ENCODE measurements at places on chromosomes 12 and 14.
A peak's percentile ranks its signal among the peaks of the same experiment; 100 is the strongest.

- H3K27ac ChIP-seq: no peak overlapping the region
- H3K36me3 ChIP-seq: no peaks in the 10 kb centered on the region
- H3K27me3 ChIP-seq: no peaks in the 10 kb centered on the region
- no peak for DNase-seq
Measured at GRCh38 chr14:83975841-83976770, 1553.8 kb upstream of the FLRT2 start.

- peak overlapping the region; percentile 77 for H3K4me3 ChIP-seq
- H3K36me3 ChIP-seq: no peaks in the 10 kb centered on the region
- DNase-seq: no peak
- H3K27ac ChIP-seq: no peak overlapping the region
- peaks cover 12% of the 10 kb centered on the region for H3K4me1 ChIP-seq
- H3K27me3 ChIP-seq: peaks cover 12% of the 10 kb centered on the region
Measured at GRCh38 chr12:29149691-29150281, 708 bp downstream of the FAR2 start.

- no peak overlapping the region for H3K4me3 ChIP-seq
- no peak overlapping the region for H3K27ac ChIP-seq
Measured at GRCh38 chr12:49792181-49792970, 35.8 kb downstream of the NCKAP5L start.

DNA sequence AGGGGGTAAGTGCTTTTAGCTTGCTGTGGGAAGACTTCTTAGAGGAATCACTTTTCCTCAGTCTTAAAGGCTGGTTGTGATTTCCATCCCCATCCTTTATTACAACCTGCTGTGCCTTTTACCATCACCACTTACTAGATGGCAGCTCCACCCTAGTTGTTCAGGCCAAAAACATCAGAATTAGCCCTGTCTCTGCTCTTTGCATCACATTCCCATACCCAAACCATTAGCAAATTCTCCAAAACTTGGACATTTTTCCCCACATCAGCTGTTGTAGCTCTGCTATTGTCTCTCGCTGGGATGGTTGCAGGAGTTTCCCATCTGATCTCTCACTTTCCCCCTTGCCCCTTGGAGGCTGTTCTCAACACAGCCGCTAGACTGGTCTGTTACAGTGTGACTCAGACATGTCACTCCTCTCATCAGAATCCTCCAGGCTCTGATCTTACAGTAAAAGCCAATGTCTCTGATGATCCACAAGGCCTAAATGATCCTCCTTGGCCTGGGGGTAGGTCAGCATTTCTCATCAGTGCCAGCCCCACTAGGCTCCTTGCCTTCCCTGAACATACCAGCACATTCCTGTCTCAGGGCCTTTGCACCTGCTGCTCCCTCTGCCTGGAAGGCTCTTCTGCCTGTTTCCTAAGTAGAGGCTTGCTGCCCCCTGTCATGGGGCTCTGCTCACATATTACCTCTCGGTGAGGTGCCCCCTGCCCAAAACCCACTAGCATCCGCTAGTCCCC, 102.5 kb downstream of the BEGAIN start:
- no peak for DNase-seq
- H3K4me1 ChIP-seq: peaks cover 2% of the 10 kb centered on the region
- no peaks in the 10 kb centered on the region for H3K27me3 ChIP-seq
- H3K36me3 ChIP-seq: peaks cover 6% of the 10 kb centered on the region

- no peaks in the 10 kb centered on the region for H3K27me3 ChIP-seq
- no peaks in the 10 kb centered on the region for H3K36me3 ChIP-seq
- no peak overlapping the region for H3K27ac ChIP-seq
- DNase-seq: no peak
Measured at GRCh38 chr12:125194163-125194773, 129.0 kb downstream of the AACS start.

DNA sequence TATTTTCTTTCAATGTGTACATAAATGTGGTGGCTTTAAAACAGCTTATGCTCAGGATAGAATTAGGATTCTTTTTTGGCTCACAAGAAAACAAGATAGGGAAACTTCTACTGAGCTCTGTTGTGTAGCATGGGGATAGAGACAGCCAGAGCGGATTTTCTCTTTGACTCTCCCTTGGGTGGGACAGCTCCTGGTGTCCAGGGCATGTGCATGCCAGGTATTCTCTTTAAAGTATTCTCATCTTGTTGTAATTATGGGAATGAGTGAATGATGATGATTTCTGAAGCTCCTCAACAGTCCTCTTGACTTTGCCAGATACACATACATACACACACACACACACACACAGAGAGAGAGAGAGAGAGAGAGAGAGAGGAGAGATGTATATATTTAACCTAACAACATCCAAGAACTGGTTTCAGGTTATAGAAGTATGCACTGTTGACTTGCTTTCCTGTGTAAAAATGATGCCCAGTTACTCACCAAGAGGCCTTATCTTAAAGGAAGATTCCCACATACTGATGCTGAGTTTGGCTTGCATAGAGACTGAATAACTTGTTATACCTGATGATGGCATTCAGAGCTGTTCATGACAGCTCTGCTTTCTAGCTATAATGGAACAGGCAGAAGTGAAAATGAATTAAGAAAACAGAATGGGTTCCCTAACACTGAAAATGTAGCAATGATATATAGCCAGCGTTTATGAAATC, 387.5 kb downstream of the EGLN3 start:
- H3K27me3 ChIP-seq: no peaks in the 10 kb centered on the region
- no peak overlapping the region for H3K4me3 ChIP-seq
- no peak overlapping the region for H3K27ac ChIP-seq
- no peaks in the 10 kb centered on the region for H3K4me1 ChIP-seq
- H3K36me3 ChIP-seq: no peaks in the 10 kb centered on the region

DNA sequence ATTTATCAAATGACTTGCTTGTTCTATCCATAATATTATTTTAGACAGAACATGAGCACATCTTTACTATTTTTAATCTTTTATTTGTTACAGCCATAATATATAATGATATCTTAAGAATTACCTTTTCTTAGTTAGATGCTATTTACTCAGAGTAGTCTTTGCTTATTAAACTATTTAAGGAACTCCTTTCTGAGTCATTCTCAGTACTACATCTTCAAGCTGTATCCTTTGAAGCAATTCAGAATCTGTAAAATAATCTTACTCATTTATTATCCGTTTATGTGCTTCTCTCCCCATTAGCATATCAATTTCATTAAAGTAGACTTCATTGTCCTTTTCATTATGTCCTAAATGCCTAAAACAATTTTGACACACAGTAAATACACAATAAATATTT, 240.4 kb upstream of the FAR2 start:
- H3K4me3 ChIP-seq: no peak overlapping the region
- H3K4me1 ChIP-seq: no peaks in the 10 kb centered on the region
- no peak overlapping the region for H3K27ac ChIP-seq

DNA sequence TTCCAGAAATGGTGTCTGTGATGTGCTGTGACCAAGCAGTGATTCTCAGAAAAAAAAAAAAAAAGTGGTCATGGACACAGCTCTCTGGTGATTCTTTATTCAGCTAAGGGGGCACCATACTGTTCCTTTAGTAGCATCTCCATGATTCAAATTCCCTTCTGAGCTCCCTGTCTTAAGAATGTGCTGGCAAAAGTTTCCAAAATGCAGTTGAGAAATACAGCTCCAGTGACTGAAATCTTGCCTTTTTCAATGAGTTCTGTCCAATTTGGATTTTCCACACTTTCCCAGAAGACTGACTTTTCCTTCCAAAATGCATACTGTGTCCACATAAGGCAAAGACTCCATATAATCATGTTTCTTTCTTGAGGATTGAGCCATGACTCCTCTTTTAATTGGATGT, 24.3 kb upstream of the CPM start:
- no peak for DNase-seq
- H3K36me3 ChIP-seq: no peaks in the 10 kb centered on the region
- no peaks in the 10 kb centered on the region for H3K27me3 ChIP-seq
- no peak overlapping the region for H3K27ac ChIP-seq

GRCh38 chr12:89928467-89928866, 219.8 kb upstream of the ATP2B1 start:
- no peaks in the 10 kb centered on the region for H3K27me3 ChIP-seq
- no peak overlapping the region for H3K27ac ChIP-seq
- H3K4me1 ChIP-seq: no peaks in the 10 kb centered on the region
- no peak overlapping the region for H3K4me3 ChIP-seq
- no peak for DNase-seq

DNA sequence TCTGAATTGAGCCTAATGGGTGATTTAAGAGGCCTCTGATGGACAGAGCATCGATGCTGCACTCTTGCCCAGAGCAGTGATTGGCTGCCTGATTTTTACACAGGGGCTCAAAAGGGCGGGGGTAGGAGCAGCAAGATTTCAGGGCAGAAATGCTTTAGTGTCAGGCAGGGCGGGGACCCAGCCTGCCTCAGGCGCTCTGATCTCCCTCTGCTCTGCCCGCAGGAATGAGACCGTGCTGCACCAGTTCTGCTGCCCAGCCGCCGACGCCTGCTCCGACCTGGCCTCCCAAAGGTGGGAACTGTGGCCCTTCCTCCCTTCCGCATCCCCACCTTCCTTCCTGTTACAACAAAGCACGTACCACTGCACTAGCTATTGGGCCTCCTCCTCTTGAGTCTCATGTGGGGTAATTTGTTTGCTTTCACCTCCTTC, 32.4 kb downstream of the IQSEC3 start:
- H3K27ac ChIP-seq: no peak overlapping the region
- H3K4me1 ChIP-seq: no peaks in the 10 kb centered on the region
- peaks cover 38% of the 10 kb centered on the region for H3K27me3 ChIP-seq

GRCh38 chr14:106657460-106657859, 1131.1 kb downstream of the TMEM121 start:
- H3K4me3 ChIP-seq: no peak overlapping the region
- peak; percentile 66 for DNase-seq
- H3K27me3 ChIP-seq: no peaks in the 10 kb centered on the region
- H3K27ac ChIP-seq: no peak overlapping the region

GRCh38 chr14:32007755-32008362, 69.2 kb upstream of the ARHGAP5 start:
- no peaks in the 10 kb centered on the region for H3K4me1 ChIP-seq
- H3K27me3 ChIP-seq: no peaks in the 10 kb centered on the region
- no peak overlapping the region for H3K4me3 ChIP-seq
- H3K27ac ChIP-seq: no peak overlapping the region
- no peaks in the 10 kb centered on the region for H3K36me3 ChIP-seq
- no peak for DNase-seq

GRCh38 chr12:66232263-66232662, 43.2 kb downstream of the IRAK3 start:
- no peak for DNase-seq
- H3K27ac ChIP-seq: no peak overlapping the region
- no peaks in the 10 kb centered on the region for H3K36me3 ChIP-seq
- H3K4me1 ChIP-seq: peaks cover 3% of the 10 kb centered on the region
- no peak overlapping the region for H3K4me3 ChIP-seq

DNA sequence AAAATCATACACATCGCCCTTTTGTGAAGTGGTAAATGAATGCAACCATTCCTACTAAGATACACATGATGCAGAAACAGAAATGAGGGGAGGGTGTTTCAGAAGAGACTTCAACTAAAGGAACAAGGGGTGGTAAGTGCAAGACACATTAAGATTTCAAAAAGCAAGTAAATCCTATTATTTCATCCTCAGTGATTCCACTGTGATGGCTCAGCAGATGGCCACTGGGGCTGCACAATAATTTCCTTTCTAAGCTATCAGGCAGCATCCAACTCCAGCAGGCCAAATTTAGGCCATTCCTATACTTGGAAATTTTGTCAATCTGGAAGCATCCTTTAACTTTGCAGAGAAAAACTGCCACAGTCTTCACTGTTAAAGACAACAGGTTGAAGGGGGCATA, 272.4 kb downstream of the NELL2 start:
- H3K27me3 ChIP-seq: no peaks in the 10 kb centered on the region

GRCh38 chr12:110109037-110109836, 14.9 kb upstream of the IFT81 start:
- H3K27me3 ChIP-seq: no peaks in the 10 kb centered on the region
- no peak for DNase-seq
- no peaks in the 10 kb centered on the region for H3K4me1 ChIP-seq
- H3K4me3 ChIP-seq: no peak overlapping the region

- H3K27ac ChIP-seq: no peak overlapping the region
- no peaks in the 10 kb centered on the region for H3K36me3 ChIP-seq
- H3K4me1 ChIP-seq: no peaks in the 10 kb centered on the region
- no peak for DNase-seq
Measured at GRCh38 chr12:124277394-124278241, 17.3 kb upstream of the RFLNA start.

DNA sequence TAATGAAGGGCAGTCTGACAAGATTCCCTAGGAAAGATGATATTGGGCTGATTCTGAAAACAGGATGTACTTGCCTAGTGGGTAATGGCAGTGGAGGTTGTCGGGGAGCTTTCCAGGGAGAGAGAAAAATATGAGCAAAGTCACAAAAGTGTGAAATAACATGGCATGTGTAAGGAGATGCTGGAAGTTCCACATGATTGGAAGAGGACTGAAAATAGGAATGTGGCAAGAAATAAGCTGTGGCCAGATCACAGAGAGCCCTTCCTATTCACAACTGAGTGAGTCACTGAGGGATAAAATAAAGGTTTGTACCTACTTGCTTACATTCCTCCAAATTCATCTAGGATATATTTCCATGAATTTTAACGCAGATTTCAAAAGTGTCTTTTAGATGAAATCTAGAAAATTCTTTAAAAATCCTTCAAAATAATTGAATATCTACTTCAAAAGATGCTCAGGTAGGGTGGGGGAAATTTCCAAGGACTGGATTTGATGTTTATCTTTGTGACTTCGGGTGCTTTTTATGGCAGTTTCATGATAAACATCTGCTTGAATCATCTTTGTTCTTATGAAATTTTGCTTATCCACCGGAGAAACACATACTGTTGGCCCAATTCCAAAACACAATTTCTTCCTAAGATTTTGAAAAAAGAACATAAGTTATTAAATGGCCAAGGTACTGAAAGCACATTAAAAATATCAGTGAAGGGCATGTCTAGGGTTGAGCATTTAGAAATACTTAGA, 36.3 kb upstream of the SLC2A13 start:
- H3K4me1 ChIP-seq: no peaks in the 10 kb centered on the region
- H3K27me3 ChIP-seq: no peaks in the 10 kb centered on the region

DNA sequence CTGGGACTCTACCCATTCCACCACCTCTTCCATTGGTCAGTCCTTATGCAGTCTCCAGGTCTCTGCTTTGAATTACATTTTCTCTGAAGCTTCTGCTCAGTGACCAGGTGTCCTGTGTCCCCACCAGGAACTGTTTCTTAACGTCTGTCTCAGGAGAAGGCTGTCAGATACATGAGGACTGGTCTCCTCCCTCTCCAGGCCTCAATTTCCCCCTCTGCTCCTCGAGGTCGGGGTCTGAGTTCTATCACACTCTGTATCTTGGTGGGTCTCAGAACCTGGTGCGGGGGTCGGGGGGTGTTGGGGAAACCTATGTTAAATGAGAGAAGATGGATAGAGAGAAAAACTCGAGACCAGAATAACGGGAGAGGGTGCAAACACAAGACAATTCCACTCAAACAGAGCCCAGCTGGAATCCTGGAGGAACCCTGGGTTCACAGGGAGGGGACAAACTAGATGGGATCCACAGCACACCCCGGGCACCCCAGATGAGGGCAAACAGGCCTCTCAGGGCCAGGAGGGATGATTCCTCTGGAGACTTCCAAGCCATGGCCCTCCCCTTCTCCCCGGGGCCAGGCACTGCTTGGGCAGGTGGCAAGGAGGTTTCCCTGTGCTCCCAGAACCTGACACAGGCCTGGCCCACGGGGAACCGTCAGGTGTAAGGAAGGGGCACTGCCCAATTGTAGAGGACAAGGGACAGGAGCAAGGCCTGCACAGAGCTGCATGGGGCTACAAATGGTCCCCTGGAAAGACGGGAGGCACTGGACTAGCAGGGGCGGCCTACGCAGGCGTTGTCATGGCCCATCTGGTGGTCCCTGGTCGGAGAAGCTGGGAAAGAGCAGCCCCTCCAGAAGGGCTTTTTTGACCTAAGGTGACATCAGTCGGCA, 313.2 kb upstream of the DIO3 start:
- H3K36me3 ChIP-seq: no peaks in the 10 kb centered on the region
- DNase-seq: no peak
- peaks cover 8% of the 10 kb centered on the region for H3K4me1 ChIP-seq
- H3K4me3 ChIP-seq: no peak overlapping the region
